ENCODE measurements at places on chromosomes 3 and 15.

GRCh38 chr3:143352850-143353550 lies 233.4 kb downstream of the CHST2 start:
- no peak for DNase-seq

DNA sequence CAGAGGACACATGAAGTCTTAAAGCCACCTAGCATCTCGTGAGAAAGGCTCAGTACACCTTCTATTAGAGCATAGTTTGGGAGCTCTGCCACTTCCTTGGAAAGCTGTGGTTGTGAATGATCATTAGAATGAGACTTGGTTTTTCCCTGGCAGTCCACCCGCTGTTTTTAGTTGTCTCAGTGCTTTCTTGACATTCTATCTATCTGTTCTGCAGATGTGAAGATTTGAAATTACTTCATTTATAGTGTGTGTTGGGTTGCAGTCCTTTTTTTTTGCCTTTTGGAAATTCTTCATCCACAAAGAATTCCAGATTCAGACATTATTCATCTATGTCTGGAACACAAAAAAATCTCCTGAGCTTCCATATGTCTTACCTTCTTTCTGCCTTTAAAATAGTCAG lies 23.7 kb downstream of the PPP2R3A start:
- no peak for DNase-seq

DNA sequence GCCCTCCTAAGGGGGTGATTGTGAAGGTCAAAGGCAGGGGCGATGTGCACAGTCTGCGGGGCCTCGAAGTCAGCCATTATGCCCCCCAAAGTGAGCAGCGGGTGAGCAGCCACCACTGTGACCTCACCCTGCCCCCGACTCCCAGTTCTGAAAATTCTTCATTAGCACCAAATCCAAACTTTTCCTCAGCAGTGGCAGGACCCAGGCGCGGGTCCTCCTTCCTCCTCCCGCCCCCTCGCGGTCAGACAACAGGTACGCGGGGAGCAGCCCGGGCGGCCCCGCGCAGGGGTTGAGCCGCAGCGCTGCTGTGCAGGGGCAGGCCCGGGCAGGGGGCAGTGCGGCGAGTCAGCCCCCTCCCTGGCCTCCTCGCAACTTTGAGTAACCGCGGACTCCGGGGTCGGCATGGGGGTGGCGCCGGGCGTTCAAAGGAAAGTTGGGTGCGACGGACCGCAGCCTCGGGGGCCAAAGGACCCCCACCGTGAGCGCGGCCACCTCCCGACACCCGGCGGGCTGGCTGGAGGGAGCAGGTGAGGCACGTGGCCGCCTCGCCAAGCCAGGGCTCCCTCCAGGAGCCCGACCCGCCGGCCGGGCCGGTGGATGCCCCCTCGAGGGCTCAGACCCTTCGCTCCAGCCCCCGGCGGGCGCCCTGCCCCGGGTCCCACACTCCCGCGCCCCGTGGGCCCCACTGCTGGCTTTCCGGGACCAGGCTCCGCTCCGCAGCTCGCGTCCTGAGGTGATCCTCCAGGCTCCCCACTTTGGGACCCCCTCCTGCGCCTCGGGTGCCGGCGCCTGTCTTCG lies 49.4 kb upstream of the CCDC174 start:
- no peak for DNase-seq

GRCh38 chr3:106376016-106376570 lies 507.3 kb upstream of the CBLB start:
- DNase-seq, result no peak

- no peak for DNase-seq
Observed at GRCh38 chr3:127204841-127205582, 12.1 kb downstream of the PRR23E start.

- no peak for DNase-seq
Observed at GRCh38 chr3:94175677-94176076, 112.8 kb downstream of the NSUN3 start.

DNA sequence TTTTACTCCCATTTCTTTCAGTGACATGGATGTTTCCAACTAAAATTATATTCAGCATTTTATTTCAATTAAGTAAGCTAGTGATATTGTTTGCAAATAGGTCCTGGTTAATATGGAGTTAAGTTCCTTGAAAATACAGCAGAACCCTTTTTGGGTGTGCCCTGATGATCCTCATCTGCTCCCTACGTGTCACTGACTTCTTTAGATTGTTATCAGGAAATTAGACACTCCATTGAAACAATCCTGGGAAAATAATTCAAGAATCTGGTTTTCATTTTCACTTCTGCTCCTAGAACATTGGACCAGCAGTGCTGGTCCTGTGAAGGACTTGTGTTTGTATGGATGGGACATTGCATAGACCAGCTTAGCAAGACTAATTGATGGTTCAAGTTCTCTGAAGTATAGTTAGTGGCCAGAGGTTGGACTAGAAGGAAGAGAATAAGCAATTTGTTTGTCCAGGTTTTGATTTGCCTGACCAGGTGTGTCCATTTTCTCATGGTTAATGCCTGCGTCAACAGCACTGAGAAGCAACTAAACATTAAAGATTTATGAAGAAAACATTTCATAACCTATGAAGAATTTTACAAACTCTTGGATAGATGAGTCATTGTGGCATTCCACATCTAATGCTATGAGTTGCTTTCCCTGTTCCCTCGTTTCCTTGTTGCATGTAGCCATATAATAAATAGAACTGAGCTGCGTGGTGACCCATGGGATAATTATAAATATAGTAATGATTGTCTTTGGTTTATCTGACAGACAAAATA lies 95.8 kb downstream of the ZPLD1 start:
- no peak for DNase-seq

DNA sequence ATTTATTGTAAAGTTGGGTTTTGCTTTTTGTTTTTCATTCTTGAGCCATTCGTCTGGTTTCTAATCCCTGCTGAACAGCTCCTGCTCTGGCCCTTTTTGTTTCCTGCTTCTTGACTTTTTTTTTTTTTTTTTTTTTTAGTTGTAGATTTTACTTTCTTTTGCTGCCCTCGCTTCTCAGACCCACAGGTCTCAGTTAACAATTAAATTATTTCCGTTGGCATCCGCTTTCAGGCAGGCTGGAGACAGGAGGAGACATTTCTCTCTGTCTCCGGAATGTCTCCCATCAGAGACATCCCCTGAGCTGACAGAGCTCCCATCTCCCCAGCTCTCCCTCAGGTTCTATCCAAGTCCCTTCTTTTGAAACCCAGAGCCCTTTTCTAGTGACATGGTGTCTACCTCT lies 68.6 kb downstream of the SLC6A6 start:
- DNase-seq, result no peak

DNA sequence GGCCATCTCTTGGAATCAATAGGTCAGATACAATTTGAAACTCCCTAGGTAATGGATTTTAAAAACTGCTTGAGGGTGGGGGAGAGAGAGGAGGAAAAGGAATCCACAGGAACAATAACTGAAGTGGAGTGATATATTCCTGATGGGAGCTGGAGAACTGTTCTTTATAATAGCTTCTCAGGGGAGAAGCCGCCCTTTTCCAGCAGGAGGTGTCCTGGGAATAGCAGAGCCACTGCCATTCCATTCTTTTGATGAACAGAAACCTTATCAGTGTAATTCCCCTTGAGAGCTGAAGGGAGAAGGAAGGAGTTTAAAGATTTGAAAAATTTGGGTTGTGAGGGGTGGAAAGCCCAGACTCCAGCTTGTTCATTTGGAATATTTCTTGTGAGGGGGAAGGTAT lies 504.9 kb upstream of the DPH6 start:
- no peak for DNase-seq

DNA sequence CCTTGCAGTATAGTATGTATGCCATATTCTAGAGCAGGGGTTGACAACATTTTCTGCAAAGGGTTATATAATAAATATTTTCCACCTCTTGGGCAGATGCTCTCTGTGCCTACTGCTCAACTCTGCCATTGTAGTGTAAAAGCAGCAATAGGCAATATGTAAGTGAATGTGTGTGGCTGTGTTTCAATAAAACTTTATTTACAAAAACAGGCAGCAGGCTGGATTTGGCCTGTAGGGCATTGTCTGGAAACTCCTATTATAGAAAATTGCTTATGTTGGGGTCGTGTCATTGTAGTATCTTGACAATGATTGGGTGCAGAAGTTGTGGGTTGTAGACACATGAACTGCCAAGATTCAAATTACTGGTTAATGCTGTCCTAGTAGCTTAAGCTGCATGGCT lies 153.6 kb upstream of the CNTN3 start:
- DNase-seq, result no peak

DNA sequence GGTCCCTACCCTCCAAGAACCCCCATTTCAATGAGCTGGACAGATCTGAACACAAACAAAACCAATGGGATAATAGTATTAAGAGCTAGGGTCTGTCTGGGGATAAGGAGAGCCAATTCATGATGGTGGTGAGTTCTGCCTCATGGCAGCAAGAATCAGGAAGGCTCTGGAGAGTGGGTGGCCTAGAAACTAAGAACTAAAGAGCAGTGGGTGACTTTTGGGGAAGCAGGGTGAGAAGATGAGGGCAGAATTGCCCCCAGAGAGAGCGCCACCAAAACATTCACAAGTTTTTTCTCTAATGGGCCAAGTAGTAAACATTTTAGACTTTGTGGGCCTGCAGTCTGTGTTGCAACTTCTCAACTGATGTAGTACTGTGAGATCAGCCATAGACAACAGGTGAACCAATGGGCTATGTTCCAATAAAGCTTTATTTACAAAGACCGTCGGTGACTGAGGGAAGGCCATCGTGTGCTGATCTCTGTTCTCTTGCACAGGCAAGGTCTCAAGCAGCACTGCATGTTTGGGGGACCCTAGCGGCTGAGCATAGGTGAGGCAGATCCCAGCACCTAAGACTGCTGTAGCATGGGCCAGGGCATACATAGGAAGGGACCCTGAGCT lies 225.5 kb upstream of the ST8SIA2 start:
- DNase-seq, result no peak

DNA sequence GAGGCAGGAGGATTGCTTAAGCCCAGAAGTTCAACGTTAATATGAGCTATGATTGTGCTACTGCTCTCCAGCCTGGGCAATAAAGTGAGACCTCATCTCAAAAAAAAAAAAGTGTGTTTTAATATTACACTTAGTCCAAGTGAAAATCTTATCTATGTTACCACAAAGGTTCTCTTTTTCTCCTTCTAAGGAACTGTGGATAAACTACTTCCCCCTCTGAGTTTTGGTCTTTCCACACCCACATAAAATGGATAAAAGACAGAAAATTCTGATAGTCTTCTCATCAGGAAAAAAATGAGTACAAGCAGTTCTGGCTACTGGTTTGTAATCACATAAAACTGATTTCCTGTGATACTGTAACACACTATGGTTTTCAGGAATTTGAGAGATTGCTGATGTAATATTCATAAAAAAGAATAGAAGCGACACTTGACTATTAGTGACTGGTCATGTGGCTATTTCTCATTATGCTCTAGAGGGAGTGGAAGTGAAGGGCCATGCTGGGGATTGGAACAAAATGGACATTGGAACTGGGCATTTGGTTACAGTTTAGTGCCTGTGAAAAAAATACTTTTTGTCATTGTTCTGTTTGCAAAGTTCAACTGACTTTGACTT lies 68.2 kb downstream of the RYR3 start:
- no peak for DNase-seq

DNA sequence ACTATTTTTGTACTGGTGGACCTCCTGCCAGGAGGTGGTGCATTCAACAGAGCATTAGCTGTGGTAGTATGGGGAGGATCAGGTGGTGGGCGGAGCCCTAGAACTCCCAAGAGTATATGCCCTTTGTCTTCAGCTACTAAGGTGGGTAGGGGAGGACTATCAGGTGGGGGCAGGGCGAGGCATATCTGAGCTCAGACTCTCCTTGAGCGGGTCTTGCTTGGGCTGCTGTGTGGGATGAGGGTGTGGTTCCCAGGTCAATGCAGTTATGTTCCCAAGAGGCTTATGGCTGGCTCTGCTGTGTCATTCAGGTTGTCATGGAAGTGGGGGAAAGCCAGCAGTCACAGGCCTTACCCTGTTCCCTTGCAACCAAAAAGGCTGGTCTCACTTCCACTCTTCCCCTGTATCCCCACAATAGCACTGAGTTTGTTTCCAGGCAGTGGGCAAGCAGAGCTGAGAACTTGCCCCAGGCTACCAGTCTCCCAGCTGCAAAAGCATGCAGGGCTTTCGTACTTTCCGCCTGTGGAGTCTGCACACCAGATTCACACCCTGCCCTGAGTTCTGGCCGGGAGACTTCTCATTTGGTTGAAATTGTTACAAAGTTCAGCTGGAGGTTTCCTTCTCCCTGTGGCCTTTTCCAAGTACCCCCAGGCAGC lies 93.7 kb upstream of the DPPA4 start:
- DNase-seq, result no peak

GRCh38 chr3:158830391-158830790 lies 28.5 kb downstream of the MFSD1 start:
- DNase-seq, result no peak

DNA sequence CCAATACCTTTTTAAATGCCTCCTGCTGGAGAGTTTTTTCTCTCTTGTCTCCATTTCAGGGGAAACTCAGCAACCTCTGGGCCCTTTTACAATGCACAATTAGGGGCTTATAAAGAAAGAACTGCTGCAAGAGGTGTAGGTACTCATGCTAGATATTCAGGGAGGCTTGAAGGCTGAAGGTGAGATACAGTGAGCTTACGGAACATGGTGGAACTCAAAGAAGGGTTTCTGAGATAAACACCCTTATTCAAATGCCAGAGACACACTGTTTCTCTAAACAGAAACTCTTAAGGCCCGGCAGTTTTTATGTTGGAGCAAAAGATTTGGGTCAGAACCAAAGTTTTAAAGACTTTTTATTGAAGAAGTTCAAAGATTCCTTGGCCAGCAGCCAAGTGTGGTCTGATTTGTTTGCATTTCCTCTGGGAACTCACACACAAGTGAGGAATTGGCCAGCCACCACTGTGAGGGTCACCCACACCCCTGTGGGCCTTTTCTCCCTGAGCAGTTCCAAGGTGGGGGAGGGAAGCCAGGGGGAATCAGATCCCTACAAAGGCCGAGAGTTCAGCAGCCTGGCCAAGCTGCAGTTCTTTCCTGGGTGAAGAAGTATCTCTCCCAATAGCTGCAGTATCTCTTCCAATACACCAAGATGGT lies 47.8 kb downstream of the TNFAIP8L3 start:
- no peak for DNase-seq

Measured in KBM-7 (cell line).